Putamen (tissue), 1 donor: ENCODE measurements at places on chromosomes 4 and X.

DNA sequence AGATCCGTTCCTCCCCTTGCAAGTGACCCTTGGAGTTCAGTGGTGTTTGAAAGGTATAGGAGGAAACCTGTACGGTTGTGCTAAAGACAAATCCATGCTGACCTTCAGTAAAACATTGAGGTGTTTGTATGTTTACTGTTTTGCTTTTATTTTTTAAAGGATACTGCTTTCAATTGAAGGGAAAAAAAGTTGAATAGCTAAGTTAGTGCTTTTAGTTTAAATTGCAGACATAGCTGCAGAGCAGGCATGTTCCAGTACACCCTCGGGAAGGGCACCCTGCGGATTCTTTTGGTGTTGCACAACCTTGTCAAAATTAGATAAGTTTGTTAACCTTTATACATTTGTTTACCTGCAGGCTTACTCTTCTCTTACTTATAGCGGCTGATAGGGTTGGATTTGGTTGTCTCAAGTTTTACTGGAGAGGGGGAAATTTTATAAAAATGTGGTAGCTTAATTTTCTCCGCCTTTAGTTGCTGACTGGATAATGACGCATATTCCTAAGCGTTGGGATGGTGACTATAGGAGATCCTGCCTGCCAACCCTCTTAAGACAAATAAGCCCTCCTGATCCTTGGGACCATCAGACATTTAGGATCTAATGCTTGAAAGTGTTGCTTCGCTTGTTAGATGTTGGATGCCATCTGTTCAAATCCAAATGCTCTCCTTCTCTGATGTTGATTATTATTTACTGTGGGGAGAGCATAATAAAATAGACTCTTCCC, 2.0 kb downstream of the RAPGEF2 start:
- DNase-seq: no peak

- DNase-seq: no peak
Observed at GRCh38 chr4:66443008-66443407, 772.7 kb upstream of the EPHA5 start.

DNA sequence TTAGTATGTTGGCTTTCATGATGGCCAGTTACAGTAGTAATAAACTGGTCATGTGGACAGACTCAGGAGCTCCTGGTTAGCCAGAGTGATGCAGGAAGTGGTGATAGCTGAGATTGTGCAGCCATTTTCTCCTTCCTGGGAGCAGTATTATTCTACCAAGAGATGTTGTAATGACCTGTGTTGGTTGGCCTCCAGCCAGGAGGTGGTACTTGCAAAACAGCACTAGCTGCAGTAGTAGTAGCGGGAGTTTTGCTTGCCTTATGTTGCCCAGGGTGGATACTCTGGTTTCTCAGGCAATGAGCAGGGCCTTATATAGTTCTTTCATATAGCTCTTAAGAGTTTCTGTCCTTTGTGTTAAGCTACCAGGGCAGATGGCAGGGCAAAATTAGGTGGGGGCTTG, 998.8 kb downstream of the GLUD2 start:
- DNase-seq: no peak

DNA sequence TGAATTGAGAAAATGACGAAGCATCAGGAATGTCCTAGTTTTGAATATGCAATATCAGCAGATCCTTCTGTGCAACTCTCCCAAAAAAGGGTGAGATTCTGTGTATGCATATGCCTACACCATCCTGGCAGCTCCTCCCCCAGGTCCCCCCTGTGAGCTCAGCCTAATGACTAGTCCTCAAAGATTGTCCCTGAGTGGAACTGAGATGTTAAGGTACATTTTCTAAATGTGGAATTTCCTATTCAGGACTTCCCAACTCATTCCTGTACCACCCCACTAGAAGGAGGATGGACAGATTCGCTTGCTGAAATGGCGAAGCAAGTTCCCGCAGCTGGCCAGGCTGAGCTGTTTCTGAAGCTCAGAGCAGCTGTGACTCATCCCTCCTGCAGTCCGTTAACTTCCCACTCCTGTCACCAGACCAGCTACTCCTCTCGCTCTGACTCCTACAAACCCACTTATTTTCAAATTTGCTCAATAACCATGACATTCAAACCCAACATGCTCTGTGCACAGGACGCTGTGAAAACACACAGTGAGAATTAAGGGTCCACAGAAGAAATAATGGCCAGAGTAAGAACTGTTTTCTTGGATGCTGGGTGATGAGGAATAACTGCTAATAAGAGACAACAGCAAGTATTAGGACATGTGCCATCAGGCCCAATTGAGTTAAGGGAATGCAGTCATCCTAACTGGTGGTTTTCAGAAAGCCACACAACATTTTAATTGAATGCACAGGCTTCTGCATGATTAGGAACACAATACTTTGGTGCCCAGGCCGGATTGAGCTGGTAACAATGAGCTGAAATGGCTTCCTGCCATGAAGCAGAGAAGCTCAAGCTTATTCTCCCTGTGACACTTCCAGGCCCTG, 40.0 kb upstream of the IRF2 start:
- DNase-seq: peak; percentile 66

- DNase-seq: no peak
Observed at GRCh38 chr4:147828331-147828905, 96.5 kb downstream of the ARHGAP10 start.

DNA sequence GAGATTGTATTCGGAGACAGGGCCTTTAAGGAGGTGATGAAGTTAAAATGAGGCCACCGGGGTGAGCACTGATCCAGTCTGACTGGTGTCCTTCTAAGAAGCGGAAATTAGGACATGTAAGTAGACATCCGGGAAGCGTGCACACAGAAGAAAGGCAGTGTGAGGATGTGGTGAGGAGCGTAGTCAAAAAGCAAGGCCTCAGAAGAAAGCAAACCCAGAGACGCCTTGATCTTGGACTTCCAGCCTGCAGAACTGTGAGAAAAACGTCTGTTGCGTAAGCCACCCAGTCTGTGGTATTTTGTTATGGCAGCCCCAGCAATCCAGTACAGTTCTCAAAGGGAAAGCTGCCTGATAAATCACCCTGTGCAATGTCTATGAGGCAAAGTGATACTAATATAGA, 153.5 kb downstream of the KCNIP4 start:
- DNase-seq: no peak

DNA sequence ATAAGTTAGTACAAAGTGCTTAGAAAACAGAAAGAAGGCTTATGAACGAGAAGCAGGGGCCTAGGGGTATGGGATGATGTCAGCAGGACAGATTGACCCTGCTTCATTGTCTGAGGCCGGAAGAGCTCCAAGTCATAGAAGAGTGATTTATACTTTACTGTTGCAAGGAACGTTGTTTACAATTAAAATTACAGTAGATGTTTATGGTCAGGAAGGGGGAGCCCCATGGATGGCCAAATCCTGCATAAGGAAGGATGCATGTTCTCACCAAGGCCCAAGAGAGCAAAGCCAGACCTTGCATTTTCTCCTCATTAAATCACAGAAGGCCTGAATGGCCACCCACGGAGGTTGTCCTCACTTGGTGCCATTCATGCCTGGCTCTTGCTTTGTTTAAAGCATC, 115.3 kb downstream of the LDB2 start:
- DNase-seq: no peak

- DNase-seq: no peak
Observed at GRCh38 chrX:38820751-38821150, 19.5 kb downstream of the MID1IP1 start.

DNA sequence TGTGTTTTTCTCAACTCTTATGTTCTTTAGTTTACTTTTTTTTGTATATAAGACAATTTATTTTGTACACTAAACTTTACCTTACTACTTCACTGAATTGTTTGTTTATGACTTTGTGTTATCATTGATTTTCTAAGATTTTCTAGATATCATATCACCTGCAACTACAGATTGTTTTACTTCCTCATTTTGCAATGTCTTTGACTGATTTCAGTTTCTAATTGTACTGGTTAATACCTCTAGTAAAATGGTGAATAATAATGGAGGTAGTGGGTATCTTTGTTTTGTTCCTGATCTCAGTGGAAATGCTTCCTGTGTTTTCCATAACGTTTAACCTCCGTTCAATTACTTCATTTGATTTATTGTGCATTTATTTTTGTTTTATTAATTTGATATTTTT, 490.2 kb downstream of the TLL1 start:
- no peak for DNase-seq

- DNase-seq: no peak
Observed at GRCh38 chr4:106231931-106232330, 84.1 kb downstream of the TBCK start.

GRCh38 chr4:117096886-117097285, 11.5 kb upstream of the TRAM1L1 start:
- DNase-seq: no peak

GRCh38 chrX:37958525-37959211, 47.7 kb upstream of the SYTL5 start:
- DNase-seq: no peak

- DNase-seq: no peak
Observed at GRCh38 chr4:66640233-66640990, 904.9 kb downstream of the CENPC start.

- DNase-seq: no peak
Observed at GRCh38 chr4:176608346-176608745, 184.4 kb downstream of the VEGFC start.

GRCh38 chr4:76677571-76678326, 220.2 kb downstream of the SOWAHB start:
- DNase-seq: no peak

GRCh38 chrX:133033010-133033409, 63.9 kb downstream of the USP26 start:
- DNase-seq: no peak
